ENCODE measurements at places on chromosomes 2 and 18.

DNA sequence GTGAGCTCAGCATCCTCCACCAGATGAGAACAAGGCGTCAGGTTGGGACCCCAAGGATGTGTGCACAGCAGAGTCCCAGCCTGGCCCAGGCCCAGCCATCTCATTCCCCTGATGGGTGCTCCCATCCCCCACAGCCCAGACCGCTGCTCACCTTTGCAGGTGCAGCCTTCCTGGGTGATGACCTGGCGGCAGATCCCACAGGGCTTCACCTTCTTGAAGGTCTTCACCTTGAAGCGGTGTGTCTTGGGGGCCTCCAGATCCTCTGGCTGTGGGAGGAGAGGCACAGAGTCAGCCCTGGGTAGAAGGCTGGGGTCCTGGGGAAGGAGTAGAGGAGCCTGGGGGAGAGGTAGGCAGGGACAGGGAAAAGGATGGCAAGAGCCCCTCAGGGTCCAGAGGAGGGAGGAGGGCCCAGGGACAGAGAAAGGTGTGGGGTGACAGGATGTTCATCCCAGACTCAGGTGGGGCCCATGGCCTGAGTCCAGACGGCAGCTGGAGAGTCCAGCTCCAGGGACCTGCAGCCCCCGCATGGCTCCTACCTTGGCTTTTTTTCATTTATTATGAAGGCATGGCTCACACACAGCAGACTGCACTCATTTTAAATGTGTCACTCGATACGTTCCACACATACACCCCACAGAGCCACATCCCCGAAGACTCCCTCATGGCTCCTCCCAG is 11.9 kb downstream of the TNS1 start:
- no peak for DNase-seq

DNA sequence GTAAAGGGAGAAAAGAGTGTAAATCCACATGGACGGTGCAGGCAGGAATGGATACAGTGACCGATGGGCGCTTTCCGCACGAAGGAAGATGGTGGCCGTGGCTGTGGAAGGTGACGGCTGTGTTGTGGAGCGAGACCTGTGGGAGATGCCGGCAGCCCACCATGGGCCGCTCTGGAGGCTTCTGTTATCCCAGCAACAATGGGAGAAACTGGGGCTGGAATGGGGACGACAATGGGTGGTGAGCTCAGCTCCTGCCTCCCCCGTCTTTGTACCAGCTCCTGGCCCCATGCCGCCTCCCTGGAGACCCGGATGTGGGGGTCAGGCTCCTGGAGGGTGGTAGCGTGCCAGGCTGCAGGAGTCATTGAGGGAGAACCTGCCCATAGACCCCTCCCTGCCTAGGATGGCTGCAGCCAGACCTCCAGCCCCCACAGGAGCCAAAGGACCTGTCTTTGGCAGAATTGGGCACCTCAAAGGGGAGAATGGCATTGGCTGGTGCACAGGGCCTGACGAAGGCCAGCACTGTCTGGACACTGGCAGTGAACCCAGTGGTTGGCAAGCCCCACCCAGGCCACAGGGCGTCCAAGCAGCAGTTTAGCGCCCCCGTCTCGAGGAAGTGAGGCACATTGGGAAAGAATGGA is 72.6 kb downstream of the SLC66A2 start:
- DNase-seq, result no peak

DNA sequence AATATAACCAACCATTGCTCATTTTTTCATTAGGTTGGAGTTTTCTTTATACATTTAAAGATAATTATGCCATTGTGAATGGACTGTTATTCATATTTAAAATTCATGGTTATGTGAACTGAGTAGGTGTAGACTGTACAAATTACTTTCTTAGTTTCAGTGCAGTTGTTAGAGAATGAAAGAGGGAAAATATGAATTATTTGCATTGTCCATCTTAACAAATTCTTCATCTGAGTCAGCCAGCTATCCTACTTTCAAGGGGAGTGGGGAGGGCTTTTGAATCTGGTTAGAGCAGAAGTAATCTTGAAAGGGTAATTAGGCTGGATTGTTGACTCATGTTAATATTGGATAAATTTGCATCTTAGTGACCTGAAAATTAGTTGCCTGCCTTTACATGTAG is 212.0 kb downstream of the MCFD2 start:
- DNase-seq, result no peak

DNA sequence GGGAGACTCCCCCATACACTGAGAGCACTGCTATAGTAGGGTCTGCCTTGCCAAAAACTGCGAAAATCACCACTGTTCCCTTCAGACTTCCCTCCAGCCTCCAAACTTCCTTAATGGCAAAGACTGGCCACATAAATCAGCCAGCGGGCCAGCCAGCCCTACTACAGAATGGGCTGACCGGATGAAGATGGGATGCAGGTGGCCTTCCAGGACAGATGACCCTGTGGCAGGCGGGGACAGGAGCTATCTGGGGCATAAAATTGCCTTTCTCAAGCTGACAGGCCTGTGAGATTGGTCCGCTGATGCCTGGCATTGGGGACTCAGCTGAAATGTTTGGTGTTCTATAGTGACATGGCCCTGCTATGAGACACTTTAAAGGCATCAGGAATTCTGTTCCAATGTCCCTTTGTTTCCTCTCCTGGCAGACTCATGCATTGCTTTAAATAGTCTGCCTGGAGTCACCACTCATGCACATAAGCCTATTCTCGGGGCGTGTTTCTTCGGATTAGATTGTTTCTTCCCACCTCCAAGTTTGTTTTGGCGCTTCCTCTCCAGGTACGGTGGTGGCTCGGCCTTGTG is 135.9 kb downstream of the ALPK2 start:
- no peak for DNase-seq

GRCh38 chr18:9017167-9017904 is 85.2 kb upstream of the NDUFV2 start:
- peak; percentile 90 for DNase-seq

Data from hematopoietic multipotent progenitor cell treated with erythropoietin and hydrocortisone succinate and interleukin-3 and kit ligand, for 8 days (in vitro differentiated cells).